ENCODE measurements at places on chromosomes 6 and 20. TPM values are rescaled to one million over a fixed set of nuclear protein-coding genes. Genes with fewer than 3 reads are reported as not detected.

Gene CGAS
- 20.7 TPM for total RNA-seq

Gene PBOV1
- total RNA-seq = not detected

Gene COX4I2
- not detected for total RNA-seq

Gene SLC17A1
- total RNA-seq = not detected

Gene PTGIS
- total RNA-seq = 1.8 TPM

Gene TMEM170B
- total RNA-seq = 1.6 TPM

Gene GPX5
- not detected for total RNA-seq

Gene HSPA12B
- not detected for total RNA-seq

GRCh38 chr6:44021589-44022295, 105.5 kb downstream of the MRPL14 start:
- no peak for DNase-seq
- H3K4me1 ChIP-seq = no peaks in the 10 kb centered on the region
- no peaks in the 10 kb centered on the region for H3K36me3 ChIP-seq
- H3K27me3 ChIP-seq = peaks cover 13% of the 10 kb centered on the region
- no peak overlapping the region for H3K27ac ChIP-seq
- H3K4me3 ChIP-seq = no peak overlapping the region

DNA sequence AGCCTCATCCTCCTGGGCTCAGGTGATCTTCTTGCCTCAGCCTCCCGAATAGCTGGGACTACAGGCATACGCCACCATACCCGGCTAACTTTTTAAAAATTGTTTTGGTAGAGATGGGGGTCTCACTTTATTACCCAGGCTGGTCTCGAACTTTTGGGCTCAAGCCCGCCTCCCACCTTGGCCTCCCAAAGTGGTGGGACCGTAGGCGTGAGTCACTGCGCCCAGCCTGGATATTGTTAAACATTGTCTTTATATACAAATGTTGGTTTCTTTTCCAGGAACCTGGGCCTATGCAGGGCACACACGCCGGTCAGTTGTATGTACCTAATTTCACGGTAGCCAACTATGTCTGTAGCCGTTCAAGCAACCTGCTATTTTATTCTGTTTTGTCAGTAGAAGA, 60.1 kb downstream of the SYNJ2 start:
- H3K4me3 ChIP-seq = no peak overlapping the region

GRCh38 chr6:47034421-47034820, 7.7 kb downstream of the ADGRF1 start:
- H3K4me1 ChIP-seq = no peaks in the 10 kb centered on the region
- no peaks in the 10 kb centered on the region for H3K36me3 ChIP-seq
- DNase-seq = no peak
- H3K27me3 ChIP-seq = peaks cover 25% of the 10 kb centered on the region
- H3K27ac ChIP-seq = no peak overlapping the region
- no peak overlapping the region for H3K4me3 ChIP-seq

GRCh38 chr6:167731216-167731615, 95.5 kb upstream of the AFDN start:
- H3K4me3 ChIP-seq = no peak overlapping the region
- H3K4me1 ChIP-seq = no peaks in the 10 kb centered on the region
- no peak overlapping the region for H3K27ac ChIP-seq

GRCh38 chr6:6503191-6503590, 85.3 kb upstream of the LY86 start:
- no peak for DNase-seq
- H3K36me3 ChIP-seq = peaks cover 4% of the 10 kb centered on the region
- H3K4me1 ChIP-seq = no peaks in the 10 kb centered on the region
- H3K4me3 ChIP-seq = no peak overlapping the region

GRCh38 chr6:135372758-135373157, 124.8 kb downstream of the AHI1 start:
- no peak for DNase-seq
- no peak overlapping the region for H3K4me3 ChIP-seq
- H3K27me3 ChIP-seq = no peaks in the 10 kb centered on the region
- H3K4me1 ChIP-seq = no peaks in the 10 kb centered on the region

GRCh38 chr20:51902933-51903332, 100.6 kb upstream of the SALL4 start:
- no peak overlapping the region for H3K27ac ChIP-seq
- H3K4me3 ChIP-seq = no peak overlapping the region
- DNase-seq = no peak
- peaks cover 5% of the 10 kb centered on the region for H3K27me3 ChIP-seq

GRCh38 chr6:144364782-144365181, 79.6 kb downstream of the UTRN start:
- H3K27ac ChIP-seq = peak overlapping the region; percentile 43
- peak overlapping the region; percentile 59 for H3K4me3 ChIP-seq

DNA sequence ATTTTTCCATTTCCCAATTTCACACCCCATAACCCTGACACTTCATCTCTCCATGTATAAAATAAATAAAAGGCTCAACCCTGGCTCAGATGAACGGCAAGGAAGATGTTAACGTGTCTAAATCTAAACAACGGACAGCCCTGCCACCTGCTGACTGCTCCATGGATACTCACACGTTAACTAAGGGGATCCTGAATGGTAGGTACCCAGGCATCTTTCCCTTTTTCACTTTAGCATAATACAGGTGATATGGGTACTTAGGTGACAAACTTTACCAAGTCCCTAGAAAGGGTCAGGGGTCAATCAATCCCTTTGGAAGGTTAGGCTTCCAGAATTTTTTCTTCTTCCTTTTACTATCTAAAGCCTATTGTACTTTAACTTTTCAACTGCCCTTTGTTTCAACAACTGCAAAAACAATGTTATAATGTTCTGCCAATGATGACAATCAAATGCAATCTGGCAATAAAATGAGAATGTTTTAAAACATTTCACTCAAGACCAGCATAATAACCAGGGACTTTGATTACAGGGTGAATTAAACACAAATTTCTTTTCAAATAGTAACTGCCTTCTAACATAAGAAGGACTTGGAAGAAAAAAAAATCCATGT, 52.4 kb upstream of the IPCEF1 start:
- peaks cover 26% of the 10 kb centered on the region for H3K4me1 ChIP-seq
- H3K27me3 ChIP-seq = peaks cover 36% of the 10 kb centered on the region
- no peak overlapping the region for H3K27ac ChIP-seq
- H3K4me3 ChIP-seq = no peak overlapping the region
- DNase-seq = no peak

GRCh38 chr6:56292505-56293181, 45.3 kb upstream of the COL21A1 start:
- no peak for DNase-seq
- H3K4me1 ChIP-seq = no peaks in the 10 kb centered on the region
- no peaks in the 10 kb centered on the region for H3K36me3 ChIP-seq
- no peaks in the 10 kb centered on the region for H3K27me3 ChIP-seq

DNA sequence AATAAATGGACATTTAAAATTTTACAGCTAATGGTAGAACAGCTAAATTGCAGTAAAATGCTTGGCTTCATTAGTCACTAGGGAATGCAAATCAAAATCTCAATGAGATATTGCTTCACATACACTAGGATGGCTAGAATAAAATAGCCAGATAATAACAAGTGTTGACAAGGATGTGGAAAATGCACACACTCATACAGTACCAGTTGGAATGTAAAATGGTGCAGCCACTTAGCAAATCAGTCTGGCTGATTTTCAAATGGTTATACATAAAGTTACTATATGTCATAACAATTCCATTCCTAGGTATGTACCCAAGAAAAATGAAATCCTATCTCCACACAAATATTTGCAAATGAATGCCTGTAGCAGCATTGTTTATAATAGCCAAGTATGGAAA, 452.1 kb downstream of the HDGFL1 start:
- H3K27ac ChIP-seq = no peak overlapping the region
- DNase-seq = no peak
- H3K4me1 ChIP-seq = no peaks in the 10 kb centered on the region
- no peak overlapping the region for H3K4me3 ChIP-seq

- DNase-seq = peak; percentile 40
- H3K36me3 ChIP-seq = peaks cover 2% of the 10 kb centered on the region
- peaks cover 80% of the 10 kb centered on the region for H3K4me1 ChIP-seq
Measured at GRCh38 chr6:135145063-135145800, 35.9 kb upstream of the MYB start.

DNA sequence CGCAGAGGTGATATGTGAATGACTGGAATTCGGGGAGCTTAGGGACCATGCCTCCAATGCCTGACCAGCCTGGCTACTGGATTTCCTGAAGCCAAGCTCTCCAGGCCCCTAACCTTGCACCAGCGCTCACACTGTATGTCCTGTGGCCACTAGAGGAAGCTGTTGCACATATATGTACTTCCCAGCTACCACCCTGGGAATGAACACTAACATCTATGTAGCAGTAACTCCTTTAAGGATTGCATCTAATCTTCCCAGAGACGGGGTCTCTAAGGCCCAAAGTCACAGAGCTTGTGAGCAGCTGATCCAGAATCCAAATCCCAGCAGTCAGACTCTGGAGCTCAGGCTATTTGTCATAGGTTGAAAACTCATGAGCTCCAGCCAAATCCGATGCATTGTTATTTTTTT, 20.4 kb upstream of the BPIFB1 start:
- H3K27me3 ChIP-seq = peaks cover 10% of the 10 kb centered on the region
- no peaks in the 10 kb centered on the region for H3K36me3 ChIP-seq
- peaks cover 5% of the 10 kb centered on the region for H3K4me1 ChIP-seq
- no peak overlapping the region for H3K27ac ChIP-seq
- H3K4me3 ChIP-seq = no peak overlapping the region
- DNase-seq = peak; percentile 12

- peaks cover 4% of the 10 kb centered on the region for H3K36me3 ChIP-seq
- peak overlapping the region; percentile 78 for H3K4me3 ChIP-seq
- DNase-seq = peak; percentile 43
- no peaks in the 10 kb centered on the region for H3K27me3 ChIP-seq
Measured at GRCh38 chr6:157456524-157456829, 75.5 kb downstream of the ZDHHC14 start.

DNA sequence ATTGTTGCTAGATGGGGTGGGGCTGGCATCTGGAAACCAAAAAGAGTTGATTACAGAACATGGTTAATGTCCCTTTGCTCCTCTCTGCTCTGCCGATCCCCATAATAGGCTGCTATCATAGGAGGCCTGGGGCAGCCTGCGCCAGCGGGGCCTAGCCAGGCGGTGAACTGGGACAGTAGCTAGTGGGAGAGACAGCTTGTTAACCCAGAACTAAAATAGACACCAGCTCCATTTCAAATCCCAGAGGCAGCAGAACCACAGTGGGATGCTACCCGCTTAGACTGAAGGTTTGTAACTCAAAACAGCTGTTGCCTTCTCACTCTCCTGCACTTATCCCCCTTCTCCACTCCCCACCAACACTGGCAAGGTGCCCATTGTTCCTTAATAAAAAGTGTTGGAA, 98.5 kb downstream of the SSR1 start:
- H3K27ac ChIP-seq = no peak overlapping the region
- no peak for DNase-seq
- peaks cover 3% of the 10 kb centered on the region for H3K4me1 ChIP-seq
- no peak overlapping the region for H3K4me3 ChIP-seq

DNA sequence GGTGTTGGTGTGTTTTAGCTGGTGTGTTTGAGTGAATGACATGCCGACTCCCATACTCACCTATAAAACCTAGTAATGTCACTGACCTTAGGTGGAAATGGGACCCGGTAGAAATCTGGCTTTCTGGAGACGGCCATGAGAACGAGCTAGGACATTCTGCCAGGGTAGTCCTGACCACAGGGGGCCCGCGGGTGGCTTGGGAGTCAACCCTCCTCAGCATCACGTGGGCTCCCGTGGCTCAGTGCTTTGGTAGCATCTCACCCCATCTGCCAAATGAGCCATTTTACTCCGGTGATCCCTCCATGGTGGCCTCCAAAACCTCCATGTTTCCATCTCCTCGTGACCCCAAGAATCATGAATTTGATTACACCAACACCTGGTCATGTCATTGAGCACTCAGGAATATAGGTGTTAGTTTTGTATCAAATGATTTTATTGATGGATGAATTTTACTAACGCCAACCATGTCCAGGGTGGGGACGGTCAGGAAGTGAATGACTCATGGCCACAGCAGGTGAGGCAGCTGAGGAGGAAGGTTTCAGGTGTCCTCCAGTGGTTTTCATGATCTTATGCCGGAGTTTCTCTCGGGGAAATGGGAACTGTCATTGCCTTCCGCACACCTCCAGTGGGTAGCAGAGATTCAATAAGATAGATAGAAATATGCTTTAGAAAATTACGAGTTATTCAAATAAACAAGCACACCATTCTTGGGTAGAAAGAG, 195.0 kb downstream of the SYNDIG1 start:
- no peaks in the 10 kb centered on the region for H3K4me1 ChIP-seq
- H3K36me3 ChIP-seq = no peaks in the 10 kb centered on the region
- no peak overlapping the region for H3K27ac ChIP-seq
- no peaks in the 10 kb centered on the region for H3K27me3 ChIP-seq
- no peak for DNase-seq
- H3K4me3 ChIP-seq = no peak overlapping the region

GRCh38 chr6:13359287-13359686, 30.9 kb upstream of the TBC1D7 start:
- no peak overlapping the region for H3K27ac ChIP-seq
- H3K36me3 ChIP-seq = no peaks in the 10 kb centered on the region
- no peaks in the 10 kb centered on the region for H3K27me3 ChIP-seq
- no peak for DNase-seq

DNA sequence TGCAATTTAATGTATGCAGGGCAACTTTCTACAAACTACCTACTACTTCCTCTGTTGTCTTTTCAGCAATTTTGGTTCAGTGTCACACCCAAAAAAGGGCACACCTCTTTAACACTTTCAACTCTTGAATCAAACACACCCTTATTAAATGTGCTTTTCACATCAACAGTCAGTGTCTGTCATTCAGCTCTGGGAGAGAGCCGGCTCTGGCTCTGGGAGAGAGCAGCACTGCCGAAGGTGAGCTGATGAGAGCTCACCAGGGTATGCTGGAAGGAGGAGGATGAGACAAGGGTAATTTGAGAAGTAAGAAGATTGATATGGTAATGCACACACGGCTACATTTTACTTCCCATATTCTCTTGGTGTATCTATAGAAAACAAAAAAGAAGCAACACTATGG, 134.3 kb downstream of the RTN4IP1 start:
- no peak for DNase-seq
- H3K27ac ChIP-seq = no peak overlapping the region
- peaks cover 10% of the 10 kb centered on the region for H3K27me3 ChIP-seq
- no peak overlapping the region for H3K4me3 ChIP-seq
- H3K4me1 ChIP-seq = peaks cover 6% of the 10 kb centered on the region

DNA sequence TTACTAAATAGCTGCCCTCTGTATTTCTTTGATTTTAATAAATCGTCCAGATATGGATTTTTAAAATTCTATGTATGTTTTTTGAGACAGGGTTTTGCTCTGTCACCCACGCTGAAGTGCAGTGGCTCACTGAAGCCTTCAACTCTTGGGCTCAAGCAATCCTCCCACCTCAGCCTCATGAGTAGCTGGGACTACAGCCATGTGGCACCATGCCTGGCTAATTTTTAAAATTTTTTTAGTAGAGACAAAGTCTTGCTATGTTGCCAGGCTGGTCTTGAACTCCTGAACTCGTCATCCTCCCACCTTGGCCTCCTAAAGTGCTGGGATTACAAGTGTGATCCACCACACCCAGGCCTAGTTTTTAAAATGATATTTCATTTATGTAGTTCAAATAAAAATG, 47.4 kb upstream of the DDR1 start:
- no peaks in the 10 kb centered on the region for H3K36me3 ChIP-seq
- H3K27me3 ChIP-seq = no peaks in the 10 kb centered on the region
- H3K4me3 ChIP-seq = no peak overlapping the region

Measured in activated T-cell treated with anti-CD3 and anti-CD28 coated beads, Interleukin-2, amount 50 U/mL, for 72 hours (primary cell).